Heart left ventricle (tissue), 16 donors: ENCODE measurements at places on chromosomes 13 and 19.

- no peak for DNase-seq
These were observed 102.0 kb downstream of the FOXO1 start for GRCh38 chr13:40564342-40565001.

GRCh38 chr19:46453661-46454060, 17.7 kb downstream of the PNMA8A start:
- DNase-seq, result no peak

DNA sequence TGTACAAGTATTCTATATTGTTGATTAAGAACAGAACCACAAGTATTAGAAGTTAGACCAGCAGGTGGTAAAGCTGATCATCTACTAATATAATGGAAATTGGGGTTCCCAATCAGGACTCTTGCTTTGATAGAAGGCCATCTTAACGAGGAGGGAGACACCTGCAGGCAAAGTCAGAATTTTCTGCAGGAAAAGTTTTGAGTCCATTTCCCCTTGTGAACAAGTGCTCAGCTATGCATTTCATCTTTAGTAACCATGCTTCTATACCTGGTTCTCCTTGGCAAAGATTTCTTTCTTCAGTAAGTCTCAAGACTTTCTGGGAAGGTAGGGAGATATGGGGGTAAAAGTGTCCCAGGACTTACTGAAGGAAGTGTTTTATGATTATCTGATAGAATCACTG, 36.1 kb upstream of the USPL1 start:
- no peak for DNase-seq

DNA sequence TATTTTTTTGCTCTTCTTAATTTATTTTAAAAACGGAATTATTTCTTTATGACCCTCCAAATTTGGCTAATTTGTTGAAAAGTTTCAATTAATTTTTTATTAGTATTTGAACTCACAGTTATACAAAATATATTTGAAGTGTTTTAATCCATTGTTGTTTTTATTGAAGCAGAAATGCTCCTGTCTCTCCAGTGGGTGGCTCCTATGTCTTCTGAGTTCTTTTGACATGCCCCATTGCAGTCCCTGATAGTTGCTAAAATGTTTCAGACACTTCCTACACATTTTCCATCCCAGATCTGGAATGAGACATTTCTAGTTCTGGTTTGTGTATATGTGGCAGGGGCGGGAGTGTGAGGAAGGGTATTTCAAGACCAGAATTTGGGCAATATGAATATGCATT, 579.4 kb upstream of the PRR20A start:
- no peak for DNase-seq

GRCh38 chr13:28316836-28317235, 178.1 kb downstream of the FLT1 start:
- no peak for DNase-seq

DNA sequence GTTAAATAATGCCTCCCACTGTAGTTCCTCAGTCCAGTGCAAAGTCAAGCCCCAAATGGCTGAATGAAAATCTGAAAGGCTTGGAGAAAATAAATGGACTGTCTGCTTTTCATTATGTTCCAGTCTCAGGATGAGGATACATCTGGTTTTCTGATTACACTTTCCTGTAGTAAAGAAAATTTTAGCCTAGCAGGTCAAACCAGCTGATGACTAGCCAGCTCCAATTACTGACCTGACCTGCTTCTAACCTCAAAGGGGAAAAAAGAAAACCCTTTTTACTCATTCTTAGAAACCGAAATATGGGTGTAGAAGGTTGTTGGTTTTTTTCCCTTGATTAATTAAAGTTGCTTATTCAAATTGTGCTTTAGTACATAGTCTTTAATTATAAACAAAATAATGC, 418.4 kb downstream of the EFNB2 start:
- no peak for DNase-seq

DNA sequence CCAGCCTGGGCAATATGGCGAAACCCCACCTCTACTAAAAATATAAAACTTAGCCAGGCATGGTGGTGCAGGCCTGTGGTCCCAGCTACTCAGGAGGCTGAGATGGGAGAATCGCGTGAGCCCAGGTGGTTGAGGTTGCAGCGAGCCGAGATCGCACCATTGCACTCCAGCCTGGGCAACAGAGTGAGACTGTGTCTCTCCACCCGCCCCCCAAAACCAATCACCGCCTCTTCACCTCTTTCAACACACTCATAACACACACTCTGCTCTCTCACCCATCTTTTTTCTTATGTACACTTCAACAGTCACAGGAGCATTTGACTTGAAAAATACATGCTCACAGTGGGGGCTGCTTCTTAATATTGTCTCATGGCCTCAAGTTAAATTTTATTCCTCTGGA, 76.8 kb downstream of the ESD start:
- DNase-seq, result no peak

DNA sequence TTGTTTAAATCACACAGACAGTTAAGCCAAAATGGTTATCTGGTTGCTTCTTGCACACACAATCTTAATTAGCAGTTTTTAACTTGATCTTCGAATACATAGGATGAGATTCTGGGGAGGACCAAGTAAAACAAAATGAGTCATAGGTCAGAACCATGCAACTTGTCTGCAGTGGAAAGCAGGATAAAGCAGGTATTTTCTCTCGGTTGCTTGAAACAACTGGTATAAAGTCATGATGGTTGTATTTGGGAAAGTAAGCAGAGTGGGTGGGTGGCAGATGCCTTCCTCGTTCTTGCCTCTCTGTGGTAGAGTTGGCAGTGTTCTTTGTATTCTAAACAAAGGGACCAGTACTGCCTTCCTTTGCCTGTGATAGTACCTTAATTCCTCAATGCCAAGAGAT, 167.0 kb downstream of the COG6 start:
- no peak for DNase-seq

- DNase-seq, result no peak
These were observed 139.6 kb downstream of the RXFP2 start for GRCh38 chr13:31878955-31879354.

DNA sequence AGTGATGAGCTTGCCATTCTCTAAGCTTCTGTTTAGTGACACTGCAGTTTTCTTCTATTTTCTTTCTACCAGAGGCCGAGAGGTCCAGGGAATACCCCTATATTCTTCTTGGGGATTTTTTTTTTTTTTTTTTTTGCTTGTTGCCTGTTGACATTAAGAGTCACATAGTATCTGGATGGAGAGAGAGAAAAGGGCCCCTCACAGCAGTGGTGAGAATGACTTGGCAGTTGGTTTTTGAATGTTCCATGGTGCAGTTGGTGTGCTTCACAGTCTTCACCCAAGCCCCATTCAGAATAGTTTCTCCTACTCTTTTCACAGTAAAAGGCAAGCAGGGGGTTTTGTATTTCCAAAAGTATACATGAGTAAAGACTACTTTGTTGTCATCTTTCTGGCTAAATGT, 577.9 kb downstream of the LMO7 start:
- DNase-seq, result no peak

- no peak for DNase-seq
These were observed 24.8 kb downstream of the ZNF83 start for GRCh38 chr19:52613299-52613906.

GRCh38 chr19:58450856-58451357, 515 bp upstream of the ZNF324B start:
- DNase-seq, result no peak

DNA sequence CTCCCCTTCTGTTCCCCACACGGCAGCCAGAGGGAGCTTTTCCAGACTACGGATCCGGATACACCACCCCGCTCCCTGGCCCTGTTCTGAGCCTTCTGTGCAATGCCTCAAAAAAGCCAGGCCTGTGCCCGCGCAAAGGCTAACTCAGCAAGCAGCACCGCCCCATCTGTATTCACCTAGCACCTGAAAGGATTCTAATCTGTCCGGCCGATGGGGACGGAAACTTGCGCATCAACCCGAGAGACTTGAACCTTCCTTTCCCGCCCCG, 589 bp downstream of the ZBTB45 start:
- DNase-seq, result peak; percentile 70

- DNase-seq, result no peak
These were observed 62.9 kb upstream of the MCF2L start for GRCh38 chr13:112905990-112906641.
